Posterior vena cava (tissue), 2 donors: ENCODE measurements at places on chromosomes 16 and 17. TPM values are rescaled to one million over a fixed set of nuclear protein-coding genes. Genes with fewer than 3 reads are reported as not detected.

DNA sequence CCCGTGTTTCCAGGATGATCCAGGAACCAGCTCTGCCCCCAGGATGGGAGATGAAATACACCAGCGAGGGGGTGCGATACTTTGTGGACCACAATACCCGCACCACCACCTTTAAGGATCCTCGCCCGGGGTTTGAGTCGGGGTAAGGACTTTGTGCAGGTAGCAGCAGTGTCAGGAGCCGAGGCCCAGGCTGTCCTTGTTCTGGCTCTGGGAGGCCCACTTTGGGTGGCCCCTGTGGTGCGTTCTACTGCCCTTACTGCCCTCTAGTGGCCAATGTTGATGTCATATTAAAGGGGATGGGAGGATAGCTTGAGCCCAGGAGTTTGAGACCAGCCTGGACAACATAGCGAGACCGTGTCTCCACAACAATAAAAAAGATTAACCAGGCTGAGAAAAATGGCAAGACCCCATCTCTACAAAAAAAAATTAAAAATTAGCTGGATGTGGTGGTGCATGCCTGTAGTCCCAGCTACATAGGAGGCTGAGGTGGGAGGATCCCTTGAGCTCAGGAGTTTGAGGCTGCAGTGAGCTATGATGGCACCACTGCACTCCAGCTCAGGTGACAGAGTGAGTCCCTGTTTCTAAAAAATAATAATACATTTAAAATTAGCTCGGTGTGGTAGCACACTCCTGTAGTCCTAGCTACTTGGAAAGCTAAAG is 20.9 kb upstream of the CLEC18A start:
- no peak for DNase-seq

DNA sequence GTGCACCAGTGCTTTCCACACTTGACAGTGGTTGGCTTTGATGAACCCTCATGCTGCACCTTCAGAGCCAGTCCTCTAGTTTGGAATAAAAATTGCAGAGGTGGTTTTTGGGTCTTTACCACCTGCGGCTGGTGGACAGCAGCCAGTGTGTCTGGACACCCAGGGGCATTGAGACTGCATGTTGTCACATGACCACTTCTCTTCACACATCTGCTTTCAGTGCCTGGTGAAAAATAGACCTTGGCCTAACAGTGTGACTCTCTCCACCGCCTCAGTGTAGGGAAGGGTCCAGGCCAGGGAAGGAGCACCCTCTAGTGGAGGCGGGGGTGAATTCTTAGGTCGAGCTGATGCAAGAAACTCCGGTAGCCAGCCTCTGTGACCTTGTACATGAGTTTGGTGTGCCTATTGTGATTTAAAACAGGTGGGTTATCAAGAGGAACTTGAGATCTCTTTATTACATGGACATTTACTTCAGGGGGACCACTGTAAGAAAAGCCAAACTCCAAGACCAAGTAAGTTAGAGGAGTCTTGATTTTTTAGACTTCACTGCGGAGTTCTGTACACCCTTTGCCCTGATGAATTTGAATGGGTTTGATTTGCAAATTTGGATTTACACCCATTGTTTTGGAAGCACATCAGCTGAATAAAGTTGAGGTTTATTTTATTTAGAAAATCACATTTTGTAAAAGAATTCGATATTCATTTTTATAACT is 17.9 kb downstream of the GOSR2 start:
- DNase-seq: peak; percentile 88

The GGA3 gene
- 28.0 TPM for total RNA-seq

- no peak for DNase-seq
Measured at GRCh38 chr17:70968302-70968701, 799.0 kb downstream of the KCNJ2 start.

DNA sequence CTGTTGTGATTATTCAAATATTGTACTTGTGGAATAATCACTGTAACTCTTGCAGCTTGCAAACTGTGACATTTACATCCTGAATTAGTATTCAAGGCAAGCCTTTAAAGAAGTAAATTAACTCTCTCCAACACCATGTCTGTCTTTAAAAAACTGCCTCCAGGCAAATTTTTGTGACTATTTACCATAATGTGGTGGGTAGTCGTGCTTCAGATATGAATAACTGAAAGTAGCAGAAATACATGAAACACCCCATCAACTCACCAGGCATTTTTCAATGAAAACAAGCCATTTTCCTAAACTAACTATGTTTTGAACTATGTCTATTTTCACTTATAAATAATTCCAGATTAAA is 217.4 kb upstream of the PSMD7 start:
- DNase-seq: no peak

The KRTAP3-1 gene
- total RNA-seq: not detected

The SPIRE2 gene
- total RNA-seq: 1.0 TPM

The TBC1D3H gene
- not detected for total RNA-seq

GRCh38 chr16:56691885-56692284 is 9.6 kb downstream of the MT1X start:
- DNase-seq: peak; percentile 48

The ARL17B gene
- 7.1 TPM for total RNA-seq

The LAT gene
- total RNA-seq: 9.7 TPM

The KRTAP4-3 gene
- total RNA-seq: not detected

- DNase-seq: no peak
Measured at GRCh38 chr17:28071891-28072606, 29.6 kb downstream of the NLK start.

The IRX5 gene
- 1.1 TPM for total RNA-seq

The CCDC144A gene
- 10.9 TPM for total RNA-seq

The NAGLU gene
- 36.0 TPM for total RNA-seq

GRCh38 chr17:63455417-63455816 is 9.3 kb upstream of the CYB561 start:
- DNase-seq: no peak

The ZP2 gene
- not detected for total RNA-seq

DNA sequence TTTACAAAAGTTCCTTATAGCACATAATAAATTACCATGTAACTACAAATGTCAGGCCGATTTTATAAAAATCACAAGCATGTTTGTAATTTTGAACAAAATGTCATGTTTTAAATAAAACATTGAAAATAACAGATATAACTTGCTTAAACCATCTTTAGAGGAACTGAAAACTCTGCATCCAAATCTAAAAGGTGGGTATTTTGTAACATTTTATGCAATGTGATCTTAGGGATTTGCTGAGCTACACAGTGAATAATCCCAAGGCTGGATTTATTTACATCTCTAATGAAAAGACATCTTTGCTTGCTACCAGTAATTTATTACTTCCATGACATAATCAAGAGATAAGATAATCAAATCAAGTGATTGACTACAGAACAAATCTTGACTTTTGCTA is 47.5 kb downstream of the N4BP1 start:
- no peak for DNase-seq

DNA sequence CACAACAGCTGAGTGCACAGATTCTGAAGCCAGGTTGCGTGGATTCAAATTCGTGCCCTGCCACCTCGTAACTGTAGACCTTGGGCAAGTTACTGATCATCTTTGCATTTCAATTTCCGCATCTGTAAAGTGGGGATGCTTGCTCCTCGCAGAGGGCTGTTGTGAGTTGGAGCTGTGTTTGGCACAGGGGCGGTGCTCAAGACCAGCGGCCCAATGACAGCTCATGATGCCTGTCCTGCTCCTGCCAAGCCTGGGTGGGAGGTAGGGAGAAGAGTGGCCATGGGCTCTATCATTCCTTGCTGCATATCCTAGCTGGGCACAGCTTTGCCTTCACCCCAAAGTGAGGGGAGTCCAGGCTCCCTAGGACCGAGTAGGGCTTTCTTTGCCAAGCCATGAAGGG is 12.6 kb downstream of the NXPH3 start:
- DNase-seq: no peak

DNA sequence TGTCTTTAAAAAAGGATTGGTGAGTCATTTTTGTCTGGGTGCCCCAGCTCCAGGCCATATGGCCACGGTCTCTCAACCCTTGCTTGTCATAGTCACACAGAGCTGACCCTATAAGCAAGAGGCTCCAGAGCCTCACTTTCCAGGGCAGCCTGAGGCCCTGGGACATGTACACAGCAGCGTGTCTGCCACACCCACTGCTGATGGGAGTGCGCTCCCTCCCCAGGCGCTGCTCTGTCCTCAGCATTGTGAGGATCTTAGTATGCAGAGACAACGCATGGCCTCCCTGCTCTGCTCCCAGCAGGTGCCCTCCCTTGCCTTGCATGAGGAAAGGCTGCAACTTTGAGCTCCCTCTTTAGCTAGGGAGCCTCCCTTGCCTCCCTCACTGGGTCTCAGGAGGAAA is 80.8 kb upstream of the CRHR1 start:
- peak; percentile 45 for DNase-seq

The GDPD1 gene
- total RNA-seq: 2.5 TPM

The GPR142 gene
- total RNA-seq: not detected

- DNase-seq: no peak
Measured at GRCh38 chr17:41522301-41523224, 3.9 kb upstream of the KRT15 start.
